WTC11 (cell line): ENCODE measurements at places on chromosomes 16 and 17. TPM values are rescaled to one million over a fixed set of nuclear protein-coding genes. Genes with fewer than 3 reads are reported as not detected.

GNAO1 gene
- total RNA-seq = 22.9 to 30.6 TPM (median 23.6 TPM) in 3 replicates

USP10 gene
- total RNA-seq = 138 to 152 TPM (median 139 TPM) in 3 replicates

TRPV3 gene
- total RNA-seq = 0.35 to 0.82 TPM (median 0.53 TPM) in 3 replicates

TBC1D3G gene
- total RNA-seq = not detected in 3 replicates

PRSS33 gene
- 0.18 to 0.44 TPM (median 0.24 TPM) in 3 replicates for total RNA-seq

METTL23 gene
- 43.3 to 48.5 TPM (median 48.3 TPM) in 3 replicates for total RNA-seq

ARHGAP44 gene
- total RNA-seq = 22.7 to 23.8 TPM (median 22.8 TPM) in 3 replicates

GINS2 gene
- 35.5 to 38.4 TPM (median 38.0 TPM) in 3 replicates for total RNA-seq

NEUROD2 gene
- total RNA-seq = not detected in 3 replicates

TRAPPC2L gene
- 63.1 to 82.0 TPM (median 64.5 TPM) in 3 replicates for total RNA-seq

NSF gene
- 21.2 to 23.0 TPM (median 22.2 TPM) in 3 replicates for total RNA-seq

HSBP1 gene
- total RNA-seq = 197 to 237 TPM (median 229 TPM) in 3 replicates

MILR1 gene
- total RNA-seq = not detected in 3 replicates

STX1B gene
- total RNA-seq = 15.9 to 20.5 TPM (median 19.9 TPM) in 3 replicates
